Effector memory CD4-positive, alpha-beta T cell (primary cell): ENCODE measurements at places on chromosomes 4 and X.

DNA sequence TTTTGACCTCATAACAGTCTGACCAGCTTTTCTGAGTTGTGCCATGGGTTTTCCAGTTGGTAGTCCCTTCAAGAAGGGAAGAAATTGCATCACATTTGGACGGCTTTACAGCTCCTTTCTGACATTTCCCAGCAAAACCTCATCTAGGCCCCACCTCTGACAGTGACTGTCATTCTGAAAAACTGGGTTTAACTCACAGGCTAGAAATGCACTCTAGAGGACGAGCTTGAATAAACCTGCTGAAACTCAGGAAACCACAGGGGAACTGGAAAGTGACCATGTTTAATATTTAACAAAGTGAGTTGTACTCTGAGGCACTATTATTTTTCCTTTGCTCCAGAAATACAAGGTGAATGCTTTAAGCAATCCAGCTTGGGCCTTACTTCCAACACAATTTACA lies 434.3 kb upstream of the RASGEF1B start:
- DNase-seq, result no peak

- DNase-seq, result no peak
Measured at GRCh38 chr4:181853881-181854511, 389.2 kb upstream of the TENM3 start.

GRCh38 chr4:1732911-1733310 lies 11.6 kb downstream of the TACC3 start:
- no peak for DNase-seq

DNA sequence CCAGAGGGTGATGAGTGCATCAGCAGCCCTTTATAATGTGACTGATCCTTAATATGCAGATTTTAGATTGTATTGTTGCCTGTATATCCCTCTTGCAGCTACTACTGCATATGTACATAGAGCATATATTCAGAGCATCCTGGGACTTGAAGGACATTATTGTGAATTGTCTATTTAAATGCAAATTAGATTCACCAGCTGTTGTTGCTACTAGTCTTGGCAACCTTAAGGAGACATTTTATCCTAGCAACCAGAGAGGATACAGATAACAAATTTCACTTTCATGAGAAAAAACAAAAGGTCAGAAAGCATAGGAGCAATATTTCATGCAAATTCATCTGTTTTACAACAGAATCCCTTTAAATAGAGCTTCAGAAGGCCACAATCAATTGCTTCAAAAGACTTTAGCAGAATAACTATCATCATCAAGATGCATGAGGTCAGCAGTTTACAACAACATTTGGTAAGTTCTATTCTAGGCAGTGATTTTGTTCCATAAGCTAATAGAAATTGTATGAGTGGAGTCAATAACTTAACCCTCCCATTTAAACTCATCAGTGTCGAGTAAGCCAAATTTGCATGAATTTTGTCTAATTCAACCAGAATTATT lies 148.6 kb downstream of the GC start:
- no peak for DNase-seq
